ENCODE measurements at places on chromosomes 3 and 15.

DNA sequence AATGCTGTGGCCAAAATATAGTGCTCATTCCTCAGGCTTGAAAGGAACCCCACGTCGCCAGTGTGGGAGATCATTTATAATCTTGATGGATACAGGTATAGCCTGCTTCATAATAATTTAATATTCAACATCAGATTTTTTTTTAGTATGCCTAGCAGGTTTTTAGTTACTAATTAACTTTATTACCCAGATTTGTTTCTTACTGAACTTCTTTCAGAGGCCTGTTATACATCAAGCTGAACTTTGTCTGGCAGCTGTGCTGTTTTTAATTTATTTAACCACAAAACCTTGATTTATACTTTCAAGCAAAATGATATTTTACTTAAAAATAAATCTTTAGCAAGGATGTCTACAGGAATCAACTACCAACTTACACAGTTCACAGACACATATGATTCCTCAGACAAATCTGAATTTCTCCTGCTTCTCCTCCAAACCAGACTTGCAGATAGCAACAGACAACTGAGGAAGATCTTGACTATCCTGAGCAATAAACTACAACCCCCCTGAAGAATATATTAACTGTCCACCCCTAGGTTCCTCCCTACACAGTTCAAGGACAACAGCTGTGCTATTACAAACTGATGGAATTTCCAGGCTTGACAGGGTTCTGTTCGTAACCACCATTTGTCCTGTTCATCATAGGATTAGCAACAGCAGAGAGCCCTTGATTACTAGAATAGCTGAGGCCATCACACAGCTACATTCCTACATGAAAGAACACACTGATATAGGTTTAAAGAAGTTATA lies 610 bp downstream of the MAP4 start:
- no peak for DNase-seq

DNA sequence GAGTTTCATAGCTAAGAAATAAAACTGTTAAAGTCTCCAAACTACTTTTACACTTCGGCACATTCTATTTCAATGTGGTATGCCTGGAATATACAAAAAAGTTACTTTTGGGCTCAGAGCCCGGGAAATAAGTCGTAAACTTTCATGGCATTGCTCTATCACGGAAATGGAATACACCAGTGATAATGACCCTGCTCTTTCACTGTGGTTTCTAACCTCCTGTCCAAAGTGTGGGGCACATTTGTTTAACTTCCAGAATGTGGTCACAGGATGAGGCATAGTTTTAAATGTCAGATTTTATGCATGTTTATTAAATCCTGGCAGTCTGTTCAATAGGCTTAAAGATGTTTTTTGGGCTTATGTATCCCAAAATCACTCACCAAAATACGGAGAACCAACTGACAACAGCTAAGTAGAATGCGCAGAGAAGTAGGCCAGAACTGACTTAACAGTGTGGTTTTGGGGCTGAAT lies 5.1 kb downstream of the CXCR6 start:
- no peak for DNase-seq

DNA sequence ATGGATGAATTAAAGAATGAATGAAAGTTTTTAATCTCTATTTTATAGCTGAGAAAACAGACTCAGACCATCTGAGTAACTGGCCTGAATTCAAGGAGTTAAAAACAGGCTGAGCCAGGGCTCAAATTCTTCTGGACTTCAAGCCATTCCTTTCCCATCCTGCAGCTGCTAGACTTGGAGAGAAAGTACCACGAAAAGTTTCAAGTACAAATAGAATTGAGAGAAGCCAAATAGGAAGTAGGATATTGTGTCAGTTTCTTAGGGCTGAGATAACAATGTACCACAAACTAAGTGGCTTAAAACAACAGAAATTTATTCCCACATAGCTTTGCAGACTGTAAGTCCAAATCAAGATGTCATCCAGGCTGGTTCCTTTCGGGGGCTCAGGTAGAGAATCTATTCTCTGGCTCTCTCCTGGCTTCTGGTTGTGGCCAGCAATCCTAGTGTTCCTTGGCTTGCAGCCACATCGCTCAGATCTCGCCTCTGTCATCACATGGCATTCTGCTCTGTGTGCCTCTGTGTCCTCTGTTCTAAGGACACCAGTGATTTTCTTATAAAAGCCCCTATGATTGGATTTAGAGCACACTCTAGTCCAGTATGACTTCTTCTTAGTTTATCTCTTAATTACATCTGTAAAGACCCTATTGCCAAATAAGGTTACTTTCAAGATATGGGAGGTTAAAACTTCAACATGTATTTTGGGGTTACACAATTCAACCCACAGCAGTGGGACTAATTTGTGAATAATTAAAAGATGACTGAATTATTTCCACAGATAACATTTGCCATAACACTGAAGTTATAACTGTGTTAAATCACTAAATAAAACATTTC lies 25.7 kb upstream of the GOLIM4 start:
- DNase-seq = no peak

- no peak for DNase-seq
These were observed 76.7 kb downstream of the FEM1B start for GRCh38 chr15:68354268-68354667.

DNA sequence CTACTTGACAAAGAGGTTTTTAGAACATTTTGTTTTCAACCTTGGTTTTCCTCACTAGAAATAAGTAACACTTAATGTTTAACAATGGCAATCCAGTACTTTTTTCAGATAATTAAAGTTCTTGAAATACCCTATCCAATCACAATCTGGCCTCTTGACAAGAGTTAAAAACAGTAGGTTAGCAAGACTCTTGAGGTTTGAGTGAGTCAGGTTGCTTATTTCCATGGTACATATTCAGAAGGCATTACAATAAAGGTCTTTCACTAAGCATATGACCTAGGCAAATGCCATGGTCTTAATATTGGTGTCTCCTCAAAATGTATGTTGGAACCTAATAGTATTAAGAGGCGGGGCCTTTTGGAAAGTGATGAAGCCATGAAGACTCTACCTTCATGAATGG lies 5.6 kb downstream of the SUCNR1 start:
- no peak for DNase-seq

- no peak for DNase-seq
These were observed 40.9 kb upstream of the CCR2 start for GRCh38 chr3:46312991-46313390.

GRCh38 chr3:18841422-18842343 lies 306.6 kb upstream of the KCNH8 start:
- DNase-seq = no peak

DNA sequence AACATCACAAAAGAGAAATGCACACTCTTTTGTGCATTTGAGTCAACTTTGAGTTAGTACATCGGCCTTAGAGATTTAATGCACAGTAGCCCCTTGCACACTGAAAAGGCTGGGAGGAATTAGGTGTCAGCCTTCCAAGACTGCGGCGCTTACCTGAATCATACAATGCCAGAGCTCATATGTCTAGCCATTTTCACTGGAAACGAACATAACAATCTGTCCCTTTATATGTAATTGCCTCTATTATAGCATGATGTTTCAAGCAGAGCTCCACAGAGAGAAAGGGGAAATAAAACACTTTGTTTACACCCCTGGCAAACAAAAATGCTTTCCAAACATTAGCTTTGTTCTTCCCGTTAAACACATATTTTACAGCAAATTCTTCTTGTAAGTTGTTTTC lies 315.7 kb upstream of the SLCO3A1 start:
- DNase-seq = no peak

GRCh38 chr3:71039332-71039731 lies 544.2 kb downstream of the FOXP1 start:
- no peak for DNase-seq

- DNase-seq = no peak
These were observed 266.0 kb downstream of the KCNMB2 start for GRCh38 chr3:178802259-178802658.

DNA sequence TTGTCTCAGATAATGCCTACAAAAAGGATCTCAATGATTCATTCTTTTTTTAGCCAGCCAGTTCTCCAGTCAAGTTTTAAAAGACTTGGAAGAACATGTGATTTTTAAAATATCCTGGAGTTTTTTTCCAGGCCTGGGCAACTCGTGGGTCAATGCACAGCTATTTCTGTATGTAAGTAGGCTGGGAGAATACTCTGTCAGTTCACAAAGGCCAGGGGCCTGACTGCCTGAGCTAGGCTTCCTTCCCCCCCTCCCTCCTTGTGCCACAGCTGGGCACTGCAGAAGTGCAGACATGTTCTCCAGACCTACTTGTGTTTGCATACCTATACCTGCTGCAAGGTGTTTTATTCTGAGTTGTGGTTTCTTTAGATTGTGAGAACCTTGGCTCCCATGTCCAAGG lies 43.7 kb downstream of the CTDSPL start:
- no peak for DNase-seq
